ENCODE measurements at places on chromosomes 2 and 18.

- no peaks in the 10 kb centered on the region for H3K27me3 ChIP-seq
- H3K36me3 ChIP-seq, result no peaks in the 10 kb centered on the region
- no peaks in the 10 kb centered on the region for H3K4me1 ChIP-seq
- no peak for DNase-seq
Measured at GRCh38 chr2:214244847-214245246, 166.0 kb upstream of the VWC2L start.

- H3K27me3 ChIP-seq, result no peaks in the 10 kb centered on the region
- H3K4me1 ChIP-seq, result no peaks in the 10 kb centered on the region
- no peak for DNase-seq
- H3K36me3 ChIP-seq, result no peaks in the 10 kb centered on the region
Measured at GRCh38 chr2:26811261-26811660, 25.4 kb downstream of the CENPA start.

DNA sequence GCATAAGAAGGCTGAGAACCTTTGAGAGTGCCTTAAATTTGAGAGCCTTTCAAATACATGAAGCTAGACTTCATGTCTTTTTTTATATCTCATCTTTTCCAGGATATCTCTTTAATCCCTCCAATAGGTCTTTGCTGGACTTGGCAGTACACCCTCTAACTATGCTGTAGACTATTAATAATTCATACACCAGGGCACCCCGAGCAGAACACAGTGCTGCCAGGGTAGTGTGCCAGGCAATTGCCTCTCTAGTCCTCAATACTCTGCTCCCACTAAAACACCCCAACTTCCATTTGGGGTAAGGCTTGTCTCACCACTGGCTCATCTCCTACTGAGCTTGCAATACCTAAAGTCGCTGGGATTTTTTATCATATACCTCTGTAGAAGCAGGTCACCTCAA, 80.8 kb downstream of the VIT start:
- H3K4me3 ChIP-seq, result no peak overlapping the region
- no peaks in the 10 kb centered on the region for H3K27me3 ChIP-seq
- no peak overlapping the region for H3K27ac ChIP-seq
- H3K36me3 ChIP-seq, result no peaks in the 10 kb centered on the region

DNA sequence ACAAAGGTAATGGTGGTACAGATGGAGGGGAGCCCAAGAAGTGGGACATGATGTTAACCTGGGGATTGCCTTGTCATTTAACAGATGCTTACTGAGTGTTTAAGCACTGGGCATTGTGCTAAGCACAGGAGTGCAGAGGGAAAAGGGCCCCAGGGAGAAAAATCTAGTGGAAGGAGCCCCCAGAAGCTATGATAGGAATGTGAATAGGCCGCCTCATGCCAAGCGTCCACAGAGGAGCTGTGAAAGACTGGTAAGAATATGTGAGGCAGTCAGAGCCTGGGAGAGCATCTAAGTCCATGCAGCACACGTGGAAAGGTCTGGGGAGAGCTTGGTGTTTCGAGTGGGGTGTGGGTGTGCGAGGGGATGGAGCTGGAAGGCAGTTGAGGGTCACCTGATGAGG, 5.5 kb downstream of the ZNF532 start:
- H3K4me3 ChIP-seq, result no peak overlapping the region
- no peak for DNase-seq
- H3K27ac ChIP-seq, result no peak overlapping the region
- H3K36me3 ChIP-seq, result peaks cover 61% of the 10 kb centered on the region
- no peaks in the 10 kb centered on the region for H3K27me3 ChIP-seq

- H3K27me3 ChIP-seq, result no peaks in the 10 kb centered on the region
- no peak for DNase-seq
- peak within 1 kb of the TSS; percentile 53 for H3K4me3 ChIP-seq
- H3K36me3 ChIP-seq, result no peaks in the 10 kb centered on the region
Measured at GRCh38 chr2:27086724-27087593, at the start of gene KHK. TSS of gene KHK (plus strand) at chr2:27086772. CDS start at chr2:27087260, 488 bp downstream.

DNA sequence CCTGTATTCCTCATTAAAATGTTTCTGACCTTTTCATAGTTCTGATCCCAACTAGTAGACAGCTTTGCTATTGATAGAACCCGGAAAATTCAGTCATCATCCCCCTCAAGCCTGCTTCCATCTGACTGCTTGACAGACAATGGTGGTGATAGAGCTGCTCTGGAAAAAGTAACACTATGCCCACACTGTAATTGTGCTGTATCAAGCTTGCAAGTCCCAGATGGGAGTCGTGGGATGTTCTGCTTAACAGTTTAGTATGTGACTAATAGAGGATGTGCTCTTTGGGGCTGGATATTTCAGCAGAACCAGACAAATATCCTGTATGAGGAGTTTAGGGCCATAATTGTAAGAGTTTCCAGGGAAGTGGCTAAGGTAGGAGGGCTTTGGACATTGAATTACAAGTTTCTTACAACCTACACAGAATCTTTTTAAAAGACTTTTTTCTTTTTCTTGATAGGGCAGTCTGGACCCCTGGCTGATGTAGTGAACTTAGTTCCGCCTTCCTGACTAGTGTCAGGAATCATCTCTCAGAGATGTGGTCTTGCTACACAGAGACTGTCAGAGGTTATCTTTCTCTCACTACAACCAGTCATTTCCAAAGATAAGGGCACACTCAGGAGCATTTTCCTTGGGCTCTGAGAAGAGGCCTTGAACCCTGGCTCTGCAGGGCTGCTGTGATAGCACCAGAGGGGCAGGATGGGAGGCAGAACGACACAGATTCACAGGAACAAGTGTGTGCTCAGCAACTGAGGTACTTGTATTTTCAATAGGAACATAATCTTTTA, 158.0 kb upstream of the RBMS1 start:
- no peak for DNase-seq
- H3K4me1 ChIP-seq, result peaks cover 33% of the 10 kb centered on the region
- H3K36me3 ChIP-seq, result no peaks in the 10 kb centered on the region
- H3K27me3 ChIP-seq, result no peaks in the 10 kb centered on the region
- peak overlapping the region; percentile 89 for H3K27ac ChIP-seq

- no peak overlapping the region for H3K4me3 ChIP-seq
- H3K27ac ChIP-seq, result no peak overlapping the region
- H3K27me3 ChIP-seq, result no peaks in the 10 kb centered on the region
- no peak for DNase-seq
- H3K4me1 ChIP-seq, result no peaks in the 10 kb centered on the region
Measured at GRCh38 chr2:18473241-18474181, 86.9 kb downstream of the RDH14 start.
